T1000 (cell line): ENCODE measurements at places on chromosomes 16 and 17.

GRCh38 chr17:8327303-8327649, 12.4 kb upstream of the ODF4 start:
- no peak for DNase-seq

DNA sequence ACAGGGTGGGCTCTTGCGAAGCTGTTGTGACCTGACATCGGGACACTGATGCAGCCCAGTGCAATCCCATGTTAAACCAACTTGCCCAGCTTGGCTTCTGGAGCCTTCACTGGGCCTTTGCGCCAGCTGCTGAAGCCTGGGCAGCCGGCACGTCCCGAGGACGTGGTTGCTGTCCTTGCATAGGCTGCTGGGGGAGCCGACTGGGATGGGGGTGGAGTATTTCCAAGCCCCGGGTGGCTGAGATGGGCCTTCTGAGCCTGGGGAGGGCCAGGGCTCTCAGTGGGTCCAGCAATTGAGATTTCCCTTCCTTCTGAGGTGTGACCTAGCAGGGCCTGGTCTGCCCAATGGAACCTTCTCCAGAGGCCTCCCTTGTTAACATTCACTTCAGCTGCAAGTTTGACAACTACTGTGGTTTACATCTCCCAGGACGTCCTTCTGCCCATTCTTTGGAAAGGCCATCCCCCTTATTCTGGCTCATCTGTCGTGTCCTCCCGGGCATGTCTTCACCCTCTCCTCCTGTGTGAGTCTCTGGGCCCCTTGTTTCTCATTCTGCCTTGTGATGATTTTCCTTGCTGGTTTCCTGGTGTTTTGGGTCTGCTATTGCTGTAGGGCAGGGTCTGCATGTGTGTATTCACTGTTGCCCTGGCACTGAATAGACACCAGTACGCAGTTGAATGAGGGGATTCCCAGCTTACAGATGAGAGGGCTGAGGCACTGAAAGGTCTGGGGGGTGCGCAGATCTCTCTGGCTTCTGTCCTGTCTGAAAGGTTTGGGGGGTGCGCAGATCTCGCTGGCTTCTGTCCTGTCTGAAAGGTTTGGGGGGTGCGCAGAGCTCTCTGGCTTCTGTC, 34.4 kb downstream of the HAPSTR1 start:
- DNase-seq, result no peak

DNA sequence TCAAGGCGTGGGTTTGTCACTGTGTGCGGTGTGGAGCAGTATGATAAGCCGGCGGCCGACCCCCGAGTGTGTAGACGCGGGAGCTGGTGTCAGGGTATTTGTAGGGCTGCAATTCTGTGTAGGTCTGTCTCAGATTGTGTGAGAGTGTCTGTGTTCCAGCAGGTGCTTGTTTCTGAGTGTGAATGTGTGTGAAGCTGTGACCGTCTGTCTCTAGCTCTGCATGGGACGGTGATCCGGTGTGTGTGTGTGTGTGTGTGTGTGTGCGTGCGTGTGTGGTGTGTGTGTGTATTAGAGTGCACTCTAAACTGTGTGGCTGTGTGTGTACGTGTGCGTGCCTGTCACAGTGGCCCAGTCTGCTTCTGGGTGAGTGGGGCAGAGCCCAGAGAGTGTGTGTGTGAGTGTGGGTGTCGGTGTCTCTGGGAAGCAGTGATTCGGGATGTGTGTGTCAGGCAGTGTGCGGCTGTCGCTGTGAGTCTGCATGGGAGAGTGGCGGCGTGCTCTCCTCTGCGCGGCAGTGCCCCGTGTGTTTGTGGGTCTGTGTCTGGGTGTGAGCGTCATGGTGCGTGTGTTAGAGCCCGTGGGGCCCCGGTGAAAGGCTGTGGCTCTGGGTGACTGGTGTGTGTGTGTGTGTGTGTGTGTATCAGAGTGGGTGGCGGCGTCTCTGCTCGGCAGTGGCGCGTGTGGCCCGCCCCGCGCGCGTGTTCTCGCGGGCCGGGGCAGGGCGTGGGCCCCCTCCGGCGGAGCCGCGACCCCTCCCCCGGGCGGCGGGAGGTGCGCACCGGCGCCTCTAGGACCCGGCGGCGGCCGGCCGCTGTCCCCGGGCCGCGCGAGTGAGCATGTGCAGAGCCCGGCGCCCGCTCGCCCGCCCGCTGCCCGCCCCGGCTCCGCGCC, at the start of gene WSCD1:
Gene WSCD1, plus strand, starts transcription at position 841 of the 891 bp plus-strand sequence. CDS start 10,280 bp downstream, outside the sequence.
- no peak for DNase-seq

DNA sequence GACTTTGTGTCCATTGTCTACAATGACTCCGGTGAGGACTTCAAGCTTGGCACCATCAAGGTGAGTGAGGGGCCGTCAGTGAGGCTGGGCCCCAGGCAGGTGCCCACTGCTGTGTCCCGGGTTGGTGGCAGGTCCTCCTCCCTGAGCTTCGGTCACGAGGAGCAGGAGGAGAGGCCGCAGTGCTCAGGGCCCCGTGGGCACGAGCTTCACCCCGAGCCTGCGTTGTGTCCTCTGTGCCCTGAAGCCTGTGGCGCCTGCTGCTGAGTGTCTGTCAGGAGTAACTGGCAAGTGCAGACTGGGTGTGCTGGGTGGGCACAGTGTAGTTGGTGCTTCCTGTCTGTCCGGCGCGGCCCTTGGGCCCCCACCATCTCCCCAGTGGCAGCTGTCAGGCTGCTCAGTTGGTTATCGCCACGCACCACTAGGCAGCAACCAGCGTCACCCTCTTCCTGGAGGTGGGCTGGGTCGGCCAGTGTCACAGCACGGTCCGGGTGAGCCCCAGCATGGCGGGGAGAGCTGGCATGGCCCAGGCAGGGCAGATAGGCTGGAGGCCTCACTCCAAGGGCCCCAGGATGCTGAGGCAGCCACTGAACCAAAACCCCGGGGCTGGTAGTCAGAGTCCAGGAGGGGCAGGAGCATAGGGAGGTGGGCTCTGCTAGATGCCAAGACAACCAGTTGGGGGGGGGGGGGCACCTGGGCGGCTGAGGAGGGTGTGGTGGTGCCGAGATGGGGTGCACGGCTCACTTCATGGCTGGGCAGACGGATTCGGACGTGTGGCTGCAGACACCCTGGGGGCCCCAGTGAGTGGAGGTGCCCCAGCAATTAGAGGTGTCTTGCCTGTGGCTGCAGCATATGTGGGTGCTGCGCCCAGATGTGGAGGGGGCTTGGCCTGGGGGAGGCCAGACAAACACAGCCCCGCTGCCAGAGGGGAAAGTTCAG, 39.3 kb downstream of the TSC2 start:
- DNase-seq, result no peak

DNA sequence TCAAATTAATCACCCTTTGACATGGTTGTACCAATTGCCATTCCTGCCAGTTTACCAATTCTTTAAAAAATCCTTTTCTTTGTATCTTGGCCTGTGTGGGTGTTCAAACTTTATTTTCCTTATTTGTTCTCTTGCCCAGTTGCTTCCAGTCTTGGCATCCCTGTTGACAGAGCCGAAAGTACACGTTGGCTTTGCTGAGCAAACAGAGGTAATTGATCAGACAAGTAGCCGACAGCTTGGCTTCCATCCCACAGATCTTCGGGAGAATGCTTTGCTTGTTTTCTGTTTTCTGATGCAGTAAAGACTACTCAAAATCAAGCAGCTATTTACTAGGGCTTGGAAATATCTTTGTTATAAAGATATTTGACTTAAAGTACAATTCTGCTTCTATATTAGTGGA, 506.8 kb upstream of the SALL1 start:
- DNase-seq, result no peak

DNA sequence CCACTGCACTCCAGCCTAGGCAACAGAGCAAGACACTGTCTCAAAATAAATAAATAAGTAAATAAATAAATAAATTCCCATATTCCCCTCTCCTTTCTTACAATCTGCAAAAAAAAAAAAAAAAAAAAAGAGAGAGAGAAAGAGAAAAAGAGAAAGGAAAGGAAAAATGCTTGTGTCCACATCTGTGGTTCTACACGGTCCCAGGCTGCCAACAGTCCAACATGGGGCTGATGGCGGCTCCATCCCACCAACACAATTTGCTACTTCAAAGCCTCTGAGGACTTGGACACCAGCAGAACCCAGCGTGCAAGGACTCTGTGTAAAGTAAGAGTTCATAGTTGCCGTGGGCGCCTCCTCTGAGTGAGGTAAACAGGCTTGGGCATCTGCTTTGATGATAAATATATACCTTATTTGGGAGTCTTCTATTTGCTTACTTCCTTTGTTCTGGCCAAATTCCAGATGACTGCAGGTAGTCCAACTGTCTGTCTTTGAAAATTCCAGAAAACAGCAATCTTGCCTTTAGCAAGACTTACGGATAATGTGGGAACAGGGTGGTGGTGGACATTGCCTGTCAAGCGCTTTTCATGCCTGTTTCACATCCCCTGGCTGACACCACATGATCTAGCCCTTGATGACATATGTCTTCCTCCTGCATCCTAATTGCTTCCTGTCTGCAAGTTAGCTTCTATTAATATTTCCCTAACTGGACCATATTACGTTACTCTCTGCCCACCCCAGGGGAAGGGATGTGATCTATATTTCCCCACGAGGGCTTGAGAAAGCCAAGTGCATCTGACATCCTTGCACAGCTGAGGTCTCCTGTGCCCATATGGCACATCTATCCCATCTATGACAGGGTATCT, 10.1 kb downstream of the LITAF start:
- no peak for DNase-seq

- DNase-seq, result no peak
These were observed 2.0 kb downstream of the YWHAE start for GRCh38 chr17:1398028-1398427.

DNA sequence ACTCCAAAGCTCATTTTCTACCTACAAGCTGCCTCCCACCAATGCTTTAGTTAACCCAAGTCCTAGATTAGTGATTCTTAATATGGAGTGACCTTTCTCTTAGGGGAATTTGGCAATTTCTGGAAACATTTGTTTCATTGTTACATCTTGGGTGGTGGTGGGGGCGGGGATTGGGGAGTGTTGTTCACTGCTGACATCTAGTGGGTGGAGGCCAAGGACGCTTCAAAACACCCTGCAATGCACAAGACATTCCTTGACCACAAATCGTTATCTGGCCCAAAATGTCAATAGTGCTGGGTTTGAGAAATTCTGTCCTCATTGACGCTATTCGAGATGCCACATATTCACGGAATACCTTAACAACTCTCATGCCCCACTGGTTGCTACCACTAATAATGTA, 282.9 kb downstream of the RBFOX1 start:
- no peak for DNase-seq

- no peak for DNase-seq
These were observed 45.3 kb downstream of the WNT3 start for GRCh38 chr17:46773221-46773605.

- no peak for DNase-seq
These were observed 15.9 kb downstream of the ST6GALNAC2 start for GRCh38 chr17:76569607-76570279.

GRCh38 chr16:67782567-67783352, 23.6 kb downstream of the RANBP10 start:
- no peak for DNase-seq

- DNase-seq, result no peak
These were observed 638 bp upstream of the TMEM88 start for GRCh38 chr17:7854078-7854777.

GRCh38 chr17:65783845-65784334, 222.4 kb upstream of the AXIN2 start:
- peak; percentile 15 for DNase-seq

- DNase-seq, result no peak
These were observed 10.6 kb downstream of the PLLP start for GRCh38 chr16:57273826-57274225.
